ENCODE measurements at places on chromosomes 5 and 9.

DNA sequence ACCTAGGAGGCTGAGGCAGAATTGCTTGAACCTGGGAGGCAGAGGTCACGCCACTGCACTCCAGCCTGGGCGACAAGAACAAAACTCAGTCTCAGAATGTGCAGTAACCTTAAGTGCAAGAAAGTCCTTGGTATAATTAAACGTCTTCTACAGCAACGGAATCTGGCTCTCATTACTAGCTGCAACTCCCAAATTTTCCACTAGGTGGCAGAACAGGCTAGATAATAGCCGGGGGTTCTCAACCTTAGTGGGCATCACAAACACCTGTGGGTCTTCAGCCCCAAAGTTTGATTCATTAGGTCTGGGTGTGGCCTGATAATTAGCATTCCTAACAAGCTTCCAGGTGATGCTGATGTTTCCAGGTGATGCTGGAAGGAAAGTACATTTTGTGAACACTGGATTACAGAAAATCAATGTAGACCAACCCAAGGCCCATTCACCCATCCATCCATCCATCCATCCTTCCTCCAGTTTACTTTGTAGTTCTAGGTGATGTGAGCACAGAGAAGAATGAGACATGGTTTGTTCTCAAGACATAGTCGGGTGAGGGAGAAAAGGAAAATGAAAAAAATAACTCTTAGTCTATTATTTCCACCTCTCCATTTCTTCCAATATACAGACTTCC lies 37.3 kb downstream of the FBXW2 start:
- peak; percentile 50 for DNase-seq

DNA sequence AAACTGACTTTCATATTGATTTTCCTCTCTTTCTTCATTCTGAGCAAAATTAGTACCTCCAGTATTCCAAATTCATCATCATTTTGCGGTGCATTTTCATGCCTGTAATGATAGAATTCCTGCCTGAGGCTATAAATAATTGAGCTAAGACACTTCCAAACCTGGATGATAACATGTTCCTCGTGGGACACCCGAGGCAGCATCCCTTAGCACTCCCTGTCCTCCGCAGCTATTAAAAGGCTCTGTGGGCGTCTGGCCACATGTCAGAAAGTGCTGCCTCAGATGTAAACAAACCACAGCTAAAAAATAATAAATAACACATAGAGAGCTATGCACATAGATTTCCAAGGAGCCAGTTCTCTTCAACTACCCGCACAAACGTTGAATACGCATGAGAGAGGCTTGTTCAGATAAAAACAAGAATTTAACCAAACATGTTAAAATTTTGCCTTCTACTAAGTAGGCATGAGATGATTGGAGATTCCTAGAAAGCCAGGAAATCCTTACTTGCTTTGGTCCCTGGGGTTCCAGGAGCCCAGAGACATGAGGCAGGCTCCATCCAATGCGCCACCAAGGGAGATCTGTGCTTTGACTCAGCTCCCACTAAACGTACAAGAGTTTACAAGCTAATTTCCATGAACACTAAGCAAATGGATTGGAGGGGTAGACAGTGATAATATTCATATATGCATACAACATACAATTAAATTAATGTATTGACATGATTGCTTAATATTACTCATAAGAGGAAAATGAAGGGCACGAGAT lies 82.7 kb downstream of the SHC3 start:
- no peak for DNase-seq

GRCh38 chr5:138752341-138752950 lies 779 bp upstream of the CTNNA1 start:
- DNase-seq, result peak; percentile 54

GRCh38 chr9:13804532-13804931 lies 509.4 kb downstream of the NFIB start:
- no peak for DNase-seq

- peak; percentile 92 for DNase-seq
Observed at GRCh38 chr5:139638090-139638735, 9.9 kb upstream of the CXXC5 start.

- DNase-seq, result no peak
Observed at GRCh38 chr5:37514946-37515345, 135.8 kb downstream of the WDR70 start.

- peak; percentile 51 for DNase-seq
Observed at GRCh38 chr9:85941966-85942912, 1.3 kb downstream of the NAA35 start.

DNA sequence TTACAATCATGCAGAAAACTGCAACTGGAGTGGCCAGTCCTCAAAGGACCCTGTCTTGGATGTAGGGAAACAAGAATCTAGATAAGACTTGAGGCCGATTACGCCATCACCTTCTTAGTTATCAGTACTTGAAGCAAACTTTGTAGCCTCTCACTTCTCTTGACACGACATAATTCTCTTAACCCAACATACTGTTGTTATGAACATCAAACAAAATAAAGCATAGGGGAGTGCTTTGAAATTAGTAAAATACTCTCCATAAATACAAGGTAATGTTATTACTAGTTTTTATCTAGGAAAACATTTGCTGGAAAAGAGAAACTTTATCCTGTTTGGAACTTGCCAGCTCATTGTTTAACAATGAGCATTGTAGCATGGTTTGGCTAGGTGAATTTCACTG lies 574.9 kb upstream of the DMAC1 start:
- DNase-seq, result no peak

GRCh38 chr9:119273984-119274665 lies 95.1 kb downstream of the BRINP1 start:
- peak; percentile 60 for DNase-seq

DNA sequence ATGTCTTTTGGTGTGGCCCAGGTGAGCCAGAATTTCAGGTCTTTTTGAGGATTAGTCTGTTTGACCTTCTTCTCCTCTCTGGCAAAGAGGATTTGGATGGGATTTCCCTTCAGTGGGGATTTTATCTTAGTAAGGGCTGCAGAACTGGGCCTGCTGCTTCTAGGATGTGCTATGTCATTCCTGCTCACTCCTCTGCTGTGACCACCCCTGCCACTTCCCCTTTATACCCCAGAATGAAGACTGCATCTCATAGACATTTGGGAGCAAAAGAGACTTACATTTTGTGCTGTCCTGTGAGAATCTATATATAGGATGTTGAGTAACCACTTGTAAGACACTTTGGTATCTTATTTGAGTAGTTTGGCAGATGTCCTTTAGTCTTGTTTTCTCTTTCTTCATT lies 76.2 kb downstream of the ARHGAP26 start:
- no peak for DNase-seq

- peak; percentile 26 for DNase-seq
Observed at GRCh38 chr5:72018143-72018803, 89.0 kb upstream of the MAP1B start.

DNA sequence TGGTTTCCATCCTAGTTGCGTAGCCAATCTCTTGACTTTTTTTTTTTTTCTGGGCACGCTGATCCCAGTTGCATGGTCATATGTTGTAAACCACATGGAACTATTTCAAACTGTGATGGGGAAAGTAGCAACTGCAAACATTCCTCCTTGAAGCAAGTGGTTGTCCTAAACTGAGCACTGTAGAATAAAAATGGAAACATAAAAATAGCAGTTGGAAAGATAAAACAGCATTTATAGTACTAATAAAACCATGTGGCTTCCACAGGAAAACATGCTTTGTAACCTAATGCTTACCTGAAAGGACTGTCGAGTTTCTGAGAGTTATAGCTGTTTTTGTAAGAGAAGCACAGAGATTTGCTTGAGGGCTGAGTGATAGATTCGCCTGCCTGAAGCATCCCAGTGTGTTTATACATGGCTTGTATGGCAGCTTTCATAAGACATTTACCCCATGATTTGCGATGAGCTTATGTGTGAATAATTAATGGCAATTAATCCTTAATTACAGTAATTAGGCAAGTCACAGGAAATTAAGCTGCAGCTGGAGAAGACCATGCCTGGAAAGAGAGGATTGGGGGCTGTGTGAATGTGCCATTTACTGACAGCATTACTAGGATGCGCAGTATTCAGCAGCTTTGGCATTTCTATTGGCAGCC lies 136.5 kb downstream of the PBX3 start:
- DNase-seq, result no peak

- no peak for DNase-seq
Observed at GRCh38 chr5:52269401-52269800, 518.3 kb upstream of the ITGA1 start.

GRCh38 chr5:142915813-142916424 lies 145.7 kb downstream of the ARHGAP26 start:
- peak; percentile 43 for DNase-seq

All from GM23248 (cell line).